Left lobe of liver (tissue), 2 donors: ENCODE measurements at places on chromosomes 2 and 18. TPM values are rescaled to one million over a fixed set of nuclear protein-coding genes. Genes with fewer than 3 reads are reported as not detected.

CTLA4 gene
- 0.13 TPM for total RNA-seq

TUBA4B gene
- not detected for total RNA-seq

GREB1L gene
- total RNA-seq: 4.3 TPM

TMEM163 gene
- 0.10 TPM for total RNA-seq

CCDC148 gene
- total RNA-seq: 0.18 TPM

GCG gene
- total RNA-seq: not detected

RAPGEF4 gene
- total RNA-seq: 12.8 TPM

MERTK gene
- 14.3 TPM for total RNA-seq

PARD6G gene
- 2.3 TPM for total RNA-seq

AMER3 gene
- total RNA-seq: not detected

IL1RN gene
- 16.0 TPM for total RNA-seq

ERFE gene
- total RNA-seq: not detected

EGR4 gene
- not detected for total RNA-seq

SPRED2 gene
- 17.3 TPM for total RNA-seq

FEV gene
- not detected for total RNA-seq

TTC32 gene
- 4.9 TPM for total RNA-seq

CKAP2L gene
- total RNA-seq: 0.08 TPM

SOWAHC gene
- 21.3 TPM for total RNA-seq
